ENCODE measurements at places on chromosomes 13 and 19. TPM values are rescaled to one million over a fixed set of nuclear protein-coding genes. Genes with fewer than 3 reads are reported as not detected.

The ZNF726 gene
- 1.5 TPM for total RNA-seq

The TSSK6 gene
- 1.8 TPM for total RNA-seq

The ZNF90 gene
- total RNA-seq: 10.4 TPM

The GPALPP1 gene
- total RNA-seq: 24.0 TPM

The FLT3LG gene
- 13.8 TPM for total RNA-seq

The DAND5 gene
- 0.11 TPM for total RNA-seq

The CD79A gene
- 0.50 TPM for total RNA-seq

The IGFL3 gene
- not detected for total RNA-seq

The KRTDAP gene
- 0.74 TPM for total RNA-seq
